ENCODE measurements at places on chromosomes 3 and 15.

GRCh38 chr15:40845511-40846284 lies 1.9 kb downstream of the SPINT1 start:
- DNase-seq, result no peak

DNA sequence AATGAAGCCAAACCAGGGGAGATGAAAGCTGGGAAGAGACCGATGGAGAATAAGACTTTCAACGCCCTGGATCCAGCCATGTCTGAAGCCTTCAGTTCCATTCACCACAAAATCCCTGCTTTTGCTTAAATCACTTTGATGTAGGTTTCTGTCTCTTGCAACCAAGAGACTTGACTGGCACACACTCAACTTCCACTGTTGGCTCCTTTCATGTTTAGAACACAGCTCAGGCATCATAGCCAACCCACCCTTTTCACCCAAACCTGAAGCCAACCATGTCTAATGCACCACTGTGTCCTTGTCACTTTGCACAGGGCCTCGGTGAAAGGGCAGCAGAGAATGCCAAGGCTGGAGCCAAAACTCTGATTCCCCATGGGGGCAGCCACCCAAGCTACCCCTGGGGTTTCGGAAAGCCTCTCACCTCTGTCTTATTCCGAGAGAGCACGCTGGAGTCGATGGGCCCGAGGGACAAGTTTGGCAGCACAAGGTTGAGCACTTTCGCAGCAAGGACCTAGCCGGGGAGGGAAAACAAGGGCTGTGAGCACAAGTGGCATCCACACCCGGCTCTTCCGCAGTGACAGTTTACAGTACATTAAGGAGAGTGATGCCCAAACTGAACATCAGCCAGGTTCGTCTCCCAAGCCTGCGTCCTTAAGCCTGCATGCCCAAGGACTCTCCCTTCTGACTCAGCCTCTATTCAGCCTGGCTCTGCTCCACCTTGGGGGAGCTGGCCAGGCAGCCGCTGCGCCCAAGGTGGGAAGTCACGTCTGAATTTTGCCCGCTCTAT lies 37.6 kb downstream of the ABTB1 start:
- no peak for DNase-seq

- peak; percentile 35 for DNase-seq
Measured at GRCh38 chr3:40780925-40781406, 256.2 kb downstream of the ZNF621 start.

GRCh38 chr3:61564395-61565059 lies 3.2 kb downstream of the PTPRG start:
- no peak for DNase-seq

GRCh38 chr15:82130248-82130647 lies 84.4 kb upstream of the MEX3B start:
- DNase-seq, result no peak

DNA sequence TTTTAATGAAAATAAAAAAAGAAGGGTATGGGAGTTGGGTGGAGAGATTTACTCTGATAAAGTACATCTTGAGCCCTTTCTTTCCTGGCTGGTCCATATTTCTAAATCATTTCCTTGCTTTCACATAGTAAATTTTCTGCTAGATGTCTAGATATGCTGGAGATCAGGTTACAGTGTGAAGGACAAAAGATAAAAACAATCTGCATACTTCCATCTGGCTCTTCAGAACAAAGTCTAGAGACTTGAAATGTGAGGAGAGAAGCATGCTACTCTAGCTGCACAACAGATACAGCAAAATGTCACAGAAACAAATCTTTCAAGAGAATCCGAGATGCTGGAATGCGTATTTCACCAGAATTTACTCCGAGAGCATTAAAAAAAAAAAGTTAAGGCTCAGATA lies 42.2 kb downstream of the FOXP1 start:
- DNase-seq, result no peak

DNA sequence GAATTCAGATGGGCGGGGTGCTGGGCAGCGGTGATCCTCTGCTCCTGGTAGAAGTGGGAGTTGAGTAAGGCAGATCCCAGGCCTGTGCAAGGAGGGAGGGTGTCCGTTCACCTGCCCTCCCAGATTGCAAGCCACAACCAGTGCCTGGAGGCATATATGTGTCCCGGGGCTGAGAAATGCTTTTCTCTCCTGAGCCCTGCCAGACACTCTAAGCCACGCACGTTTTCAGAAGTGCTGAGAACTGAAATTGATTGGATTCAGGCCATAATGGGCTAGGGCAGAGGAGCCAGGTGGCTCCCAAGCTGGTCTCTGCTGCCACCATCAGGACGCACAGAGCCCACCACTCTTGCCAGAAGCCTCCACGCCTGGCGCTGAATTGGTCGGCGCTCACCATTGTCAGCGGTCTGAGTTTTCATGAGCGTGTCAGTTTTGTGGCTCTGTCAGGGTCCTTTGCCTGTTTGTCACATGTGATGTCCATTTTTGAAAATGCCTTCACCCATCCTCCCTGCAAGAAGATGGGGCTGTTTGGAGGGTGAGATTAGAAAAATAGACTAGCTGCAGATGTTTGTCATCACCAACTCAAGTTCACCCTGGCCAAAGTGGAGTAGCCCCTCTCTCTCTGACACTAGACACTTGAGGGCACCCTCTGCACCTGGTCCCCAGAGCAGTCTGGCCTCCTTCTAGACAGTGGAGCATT lies 15.4 kb upstream of the BFSP2 start:
- DNase-seq, result peak; percentile 29

- no peak for DNase-seq
Measured at GRCh38 chr15:60798821-60799220, 319.9 kb upstream of the ICE2 start.

DNA sequence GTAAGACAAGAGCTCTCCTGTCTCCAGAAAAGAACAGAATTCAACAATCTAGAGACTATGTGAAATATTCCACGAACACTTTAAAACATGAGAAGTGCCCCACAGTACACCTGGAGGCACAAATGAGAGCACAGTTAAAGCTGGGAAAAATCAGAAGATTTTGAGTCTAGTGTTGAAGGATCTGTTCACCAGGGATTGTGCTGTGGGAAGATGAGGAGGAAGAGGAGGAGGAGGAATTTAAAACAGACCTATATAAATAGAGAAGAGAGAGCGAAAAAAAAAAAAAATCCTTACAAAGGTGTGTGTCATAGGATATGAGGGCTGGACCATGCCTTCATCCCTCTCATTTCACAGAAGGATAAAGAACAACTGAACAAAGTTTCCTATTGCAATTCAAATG lies 361.0 kb upstream of the SEMA6D start:
- DNase-seq, result no peak

DNA sequence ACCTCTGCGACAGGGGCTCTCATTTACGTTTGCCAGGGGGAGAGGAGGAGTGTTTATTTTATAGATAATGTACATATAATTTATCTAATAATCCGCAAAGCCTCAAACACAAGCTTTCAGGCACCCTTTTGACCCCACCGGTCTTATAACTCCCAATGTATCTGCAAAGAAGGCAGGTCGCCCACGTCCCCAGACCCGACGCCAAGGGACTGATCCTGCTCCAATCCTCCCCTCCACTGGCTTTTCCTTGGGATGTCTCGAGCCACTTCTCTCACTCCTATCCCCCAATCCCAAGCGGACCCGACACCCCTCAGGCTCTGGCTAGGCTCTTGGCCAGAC lies 452 bp downstream of the DCP1A start:
- DNase-seq, result no peak

GRCh38 chr15:91849749-91850161 lies 3.8 kb upstream of the SLCO3A1 start:
- no peak for DNase-seq
